ENCODE measurements at places on chromosomes 11 and 22.

- no peak for DNase-seq
Observed at GRCh38 chr11:72758304-72758689, 6.1 kb upstream of the ARAP1 start.

- no peak for DNase-seq
Observed at GRCh38 chr22:34604312-34604711, 461.6 kb upstream of the ISX start.

DNA sequence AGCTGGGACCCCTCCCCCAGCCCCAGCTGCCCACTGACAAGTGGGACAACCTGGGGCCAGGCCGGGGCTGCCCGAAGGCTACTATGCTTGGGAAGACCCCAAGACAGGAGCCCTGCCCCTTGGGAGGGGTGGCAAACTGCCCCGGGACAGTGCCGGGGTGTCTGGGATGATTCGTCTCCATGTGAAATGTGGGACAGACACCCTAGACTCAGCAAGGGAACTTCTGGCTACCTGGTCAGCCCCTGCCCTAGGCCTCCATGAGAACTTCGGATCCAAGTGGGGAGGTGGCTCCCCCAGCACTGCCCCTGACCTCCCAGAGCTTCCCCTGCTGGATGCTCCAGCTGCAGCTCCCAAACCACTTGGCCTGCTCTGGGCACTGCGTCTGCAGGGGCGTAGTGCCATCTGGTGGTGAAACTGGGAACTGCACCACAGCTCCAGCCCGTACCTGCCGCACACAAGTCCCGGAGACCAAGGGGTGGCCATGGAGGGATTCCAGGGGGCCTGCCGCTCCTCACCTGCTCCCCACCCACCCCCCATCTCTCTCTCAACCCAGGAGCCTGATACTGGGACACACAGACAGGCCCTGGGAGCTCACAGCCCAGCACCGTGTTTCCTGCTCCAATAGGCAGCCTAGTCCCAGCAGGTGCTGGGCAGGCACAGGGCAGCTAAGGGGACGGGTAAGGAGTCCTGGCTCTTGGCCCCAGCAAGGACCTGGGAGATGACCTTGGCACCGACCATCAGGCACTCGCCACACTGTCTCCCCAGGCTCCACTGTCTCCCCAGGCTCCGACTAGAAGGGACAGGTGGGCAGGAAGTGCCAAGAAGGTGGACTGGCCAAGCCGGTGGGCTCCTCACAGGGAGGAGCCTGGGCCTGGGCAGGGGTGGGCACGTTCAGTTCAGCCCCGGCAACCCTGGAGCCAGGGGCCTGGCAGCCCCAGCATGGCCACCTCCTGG lies 194.1 kb downstream of the IGLL1 start:
- peak; percentile 85 for DNase-seq

DNA sequence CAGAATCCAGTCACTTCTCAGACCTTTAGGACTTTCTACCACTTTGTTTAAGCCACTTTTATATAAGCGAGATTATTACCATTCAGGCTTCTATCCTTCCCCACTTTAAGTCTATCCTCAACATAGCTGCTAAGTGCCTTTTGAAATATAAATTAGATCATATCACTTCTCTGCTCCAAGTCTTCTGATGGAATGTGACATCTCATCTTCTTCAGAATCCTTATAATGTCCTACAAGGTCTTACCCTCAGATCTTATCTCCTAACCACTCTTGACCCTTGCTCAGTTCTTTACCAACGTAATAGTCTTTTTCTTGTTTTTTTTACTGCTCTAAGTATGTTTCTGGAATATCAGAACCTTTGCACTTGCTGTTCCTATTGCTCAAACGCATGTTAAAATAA lies 188.7 kb downstream of the DYNC2H1 start:
- no peak for DNase-seq

- DNase-seq, result no peak
Observed at GRCh38 chr11:91459840-91460239, 764.8 kb upstream of the FAT3 start.

- DNase-seq, result peak; percentile 67
Observed at GRCh38 chr22:43867839-43868635, 5.7 kb upstream of the SULT4A1 start.

DNA sequence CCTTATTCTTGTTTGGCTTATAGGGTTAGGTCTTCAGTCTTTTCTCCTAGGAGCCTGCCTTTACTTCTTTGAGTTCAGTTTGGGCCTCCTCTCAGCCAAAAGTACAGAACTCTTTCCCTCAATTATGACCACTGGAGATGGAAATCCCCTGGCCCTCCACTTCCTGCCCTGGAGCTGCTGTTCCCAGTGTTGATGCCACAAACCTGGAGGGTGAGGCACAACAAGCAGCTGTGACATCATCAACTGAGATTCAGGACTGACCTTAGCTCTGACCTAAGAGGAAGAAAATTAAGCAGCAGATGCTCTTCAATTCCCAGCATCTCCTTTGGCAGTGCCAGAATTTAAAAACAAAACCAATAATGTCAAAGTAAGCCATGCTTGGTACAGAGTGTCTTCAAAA lies 3.0 kb downstream of the ABTB2 start:
- no peak for DNase-seq

GRCh38 chr22:22893077-22893805 lies 5.6 kb downstream of the IGLL5 start:
- no peak for DNase-seq

- DNase-seq, result no peak
Observed at GRCh38 chr11:103547024-103547423, 437.8 kb downstream of the DYNC2H1 start.
